ENCODE measurements at places on chromosomes 2 and 18.

- DNase-seq: no peak
Measured at GRCh38 chr18:35024196-35024595, 17.0 kb upstream of the MAPRE2 start.

DNA sequence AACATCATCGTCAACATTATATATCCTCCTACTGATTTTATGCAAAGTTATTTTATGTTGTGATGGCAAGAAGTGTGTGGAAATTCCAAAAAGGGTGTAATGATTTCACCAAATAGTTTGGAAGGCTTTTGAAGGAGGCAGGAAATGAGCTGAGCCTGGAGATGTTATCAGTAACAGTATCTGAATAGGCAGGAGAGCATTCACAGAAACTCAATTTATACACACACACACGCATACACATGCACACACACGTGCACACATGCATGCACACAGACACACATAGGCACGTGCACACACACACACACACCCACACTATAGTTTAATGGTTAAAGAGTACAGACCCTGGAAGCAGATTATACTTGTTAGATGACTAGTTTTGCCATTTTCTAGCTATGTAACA is 47.3 kb downstream of the ARHGEF4 start:
- no peak for DNase-seq

DNA sequence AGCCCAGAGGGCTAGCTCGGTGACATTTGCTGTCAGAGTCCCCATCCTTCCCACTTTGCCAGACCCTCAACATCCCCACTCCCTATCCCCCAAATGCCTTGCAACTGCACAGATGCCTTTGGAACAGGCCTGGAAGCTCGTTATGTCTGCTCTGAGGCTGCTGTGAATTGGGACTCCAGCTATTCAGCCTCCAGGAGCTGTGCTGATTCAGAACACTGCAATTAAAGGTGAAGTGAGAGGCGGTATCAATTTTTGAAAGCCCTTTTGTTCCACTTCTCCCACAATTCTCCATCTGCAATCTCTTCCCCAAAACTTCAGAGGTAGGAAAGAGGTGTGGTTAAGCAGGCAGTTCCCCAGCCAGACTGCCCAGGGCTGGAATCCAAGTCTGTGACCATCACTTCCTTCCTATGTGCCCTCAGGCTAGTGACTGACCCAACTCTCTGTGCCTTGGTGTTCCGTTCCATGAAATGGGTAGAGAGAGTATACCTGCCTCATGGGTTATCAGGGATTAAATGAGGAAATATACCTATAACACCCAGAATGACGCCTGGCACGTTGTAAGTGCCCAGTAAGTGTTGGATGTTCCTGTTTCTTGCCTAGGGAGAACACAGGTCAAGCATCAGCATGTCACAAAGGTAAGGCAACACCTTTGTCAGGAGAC is 17.5 kb downstream of the NOSTRIN start:
- DNase-seq: no peak

DNA sequence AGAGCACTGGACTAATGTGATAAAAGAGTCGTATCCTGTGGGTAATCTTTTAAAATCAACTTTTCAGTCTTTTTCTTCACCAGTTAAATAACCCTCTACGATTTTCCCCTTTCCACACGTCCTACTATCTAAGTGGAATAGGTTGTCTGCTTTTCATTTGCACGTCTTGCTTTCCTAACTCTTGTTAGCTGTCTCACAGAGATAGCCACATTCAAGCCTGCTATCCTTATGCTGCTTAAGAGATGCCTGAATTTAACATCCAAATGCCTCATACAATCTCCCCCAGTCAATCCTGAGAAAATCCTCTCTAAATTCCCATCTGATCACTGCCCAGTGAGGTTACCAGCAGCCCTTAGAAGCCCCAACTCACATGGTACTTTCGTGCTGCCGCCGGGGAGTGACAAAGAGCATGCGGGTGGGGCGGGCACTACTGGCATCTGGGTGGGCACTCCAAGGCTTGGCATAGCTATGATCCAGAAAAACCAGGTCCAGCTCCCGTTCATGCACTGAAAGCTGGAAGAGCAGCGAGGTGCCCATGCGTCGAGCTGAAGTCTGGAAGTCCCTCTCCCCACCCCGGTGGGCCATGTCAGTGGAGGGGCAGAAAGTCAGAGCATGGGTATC is 1.5 kb downstream of the KANSL3 start:
- no peak for DNase-seq

DNA sequence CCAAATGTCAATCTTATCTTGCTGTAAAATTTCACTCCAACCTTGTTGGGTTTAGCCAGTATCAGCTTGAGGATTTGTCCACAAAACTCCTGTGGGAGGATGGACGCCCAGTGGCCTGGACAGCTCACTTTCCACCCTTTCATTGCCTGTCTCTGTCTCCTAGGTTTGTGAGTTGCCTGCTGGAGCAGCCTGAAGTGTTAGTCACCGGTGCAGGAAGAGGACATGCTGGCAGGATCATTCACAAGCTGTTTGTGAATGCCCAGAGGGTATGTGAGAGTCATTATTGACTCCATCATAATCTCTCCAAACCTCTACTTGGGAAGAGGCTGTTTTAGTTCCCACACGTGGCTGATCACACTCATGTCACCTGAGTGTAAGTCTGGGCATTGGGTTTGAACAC is 112.3 kb downstream of the RAB3GAP1 start:
- no peak for DNase-seq

- no peak for DNase-seq
Measured at GRCh38 chr2:145800151-145801091, 1280.5 kb upstream of the ZEB2 start.

DNA sequence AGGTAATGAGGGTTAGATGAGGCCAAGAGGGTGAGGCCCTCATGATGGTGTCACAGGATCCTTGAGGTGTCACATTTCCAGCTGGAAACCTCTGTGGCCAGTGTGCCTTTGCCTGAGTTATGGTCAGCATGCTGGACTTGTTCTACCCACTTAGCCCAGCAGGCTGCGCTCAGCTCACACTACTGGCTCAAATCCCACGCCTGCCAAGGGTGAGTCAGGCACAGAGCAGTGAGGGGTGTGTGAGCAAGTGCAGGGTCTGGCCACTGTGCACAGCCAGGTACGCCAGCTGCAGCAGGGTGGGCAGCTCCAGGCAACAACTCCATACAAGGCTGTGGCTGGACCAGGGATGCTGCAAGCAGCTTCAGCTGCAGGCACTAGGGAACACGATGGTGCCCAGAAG is 616.6 kb upstream of the FSHR start:
- no peak for DNase-seq

DNA sequence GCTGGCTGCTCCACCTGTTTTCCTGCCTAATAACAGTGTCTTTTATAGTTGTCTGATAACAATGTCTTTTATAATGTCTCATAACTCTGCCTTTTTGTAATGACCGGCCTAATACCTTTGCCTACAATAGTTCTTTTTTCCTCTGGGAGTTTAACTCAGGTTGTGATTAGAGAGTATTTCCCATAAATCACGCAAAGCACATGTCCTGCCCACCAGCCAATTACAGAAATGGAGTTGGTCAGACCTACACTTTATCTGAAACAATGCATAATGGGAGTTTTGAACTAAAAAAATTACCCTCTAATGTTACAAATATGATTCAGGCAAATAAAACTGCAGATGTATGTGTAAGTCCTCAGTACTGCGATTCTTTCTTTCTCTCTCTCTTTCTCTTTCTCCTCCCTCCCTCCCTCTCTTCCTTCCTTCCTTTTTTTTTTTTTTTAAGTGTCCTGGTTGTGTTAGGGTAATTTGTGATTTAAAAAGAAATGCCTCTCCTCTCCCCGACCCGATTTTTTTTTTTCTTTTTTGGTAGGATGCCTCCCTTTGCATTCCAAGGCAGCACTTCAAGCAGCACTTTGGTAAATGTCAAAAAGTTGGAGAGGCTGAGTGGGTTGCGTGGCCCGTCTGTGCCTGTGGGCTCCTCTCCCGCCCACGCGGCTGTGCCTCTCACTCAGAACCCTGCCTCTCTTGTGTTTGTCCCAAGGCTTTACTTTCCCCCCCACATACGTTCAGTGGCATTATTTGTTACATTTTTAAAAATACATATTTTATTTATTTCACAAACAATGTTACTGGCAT is 147.3 kb downstream of the AGAP1 start:
- DNase-seq: no peak

DNA sequence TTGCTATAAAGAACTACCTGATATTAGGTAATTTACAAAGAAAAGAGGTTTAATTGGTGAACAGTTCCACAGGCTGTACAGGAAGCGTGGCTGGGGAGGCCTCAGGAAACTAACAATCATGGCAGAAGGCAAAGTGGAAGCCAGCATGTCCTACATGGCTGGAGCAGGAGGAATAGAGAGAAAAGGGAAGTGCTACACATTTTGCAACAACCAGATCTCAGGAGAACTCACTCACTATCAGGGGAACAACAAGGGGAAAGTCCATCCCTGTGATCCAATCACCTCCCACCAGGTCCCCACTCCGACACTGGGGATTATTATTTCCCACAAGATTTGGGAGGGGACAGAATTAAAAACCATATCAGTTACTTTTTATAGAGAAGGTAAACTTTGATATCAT is 273.5 kb upstream of the MMADHC start:
- no peak for DNase-seq

DNA sequence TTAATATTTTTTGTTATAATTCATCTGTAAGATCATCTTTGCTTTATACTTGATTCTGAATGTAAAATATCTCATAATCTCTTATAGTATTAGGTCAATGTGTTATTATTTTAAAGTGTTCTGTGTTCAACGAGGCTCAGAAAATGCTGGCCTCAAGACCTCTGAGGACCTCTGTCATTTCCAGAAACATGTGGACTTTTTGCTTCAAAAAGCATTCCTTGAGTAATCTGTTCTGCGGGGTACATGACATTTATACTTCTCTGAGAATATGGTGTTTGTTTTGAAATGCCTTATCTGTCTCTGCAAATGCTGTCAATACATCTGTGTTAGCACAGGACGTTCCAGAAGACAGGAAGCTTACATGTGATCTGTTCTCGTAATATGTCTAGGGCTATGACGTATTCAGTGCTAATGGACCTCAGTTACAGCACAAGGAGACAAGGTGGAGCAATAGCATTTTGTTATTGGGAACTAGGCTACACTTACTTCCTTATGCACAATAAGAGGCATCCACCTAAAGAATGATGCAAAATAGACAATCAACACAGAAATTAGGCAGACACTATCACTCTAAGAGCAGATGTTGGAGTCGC is 37.6 kb upstream of the IL1RL1 start:
- DNase-seq: no peak

Measured in NCI-H187 treated with DMSO at 0.1 percent for 48 hours (cell line).